Muscle of arm (tissue), 14 donors: ENCODE measurements at places on chromosomes 6 and 20.

DNA sequence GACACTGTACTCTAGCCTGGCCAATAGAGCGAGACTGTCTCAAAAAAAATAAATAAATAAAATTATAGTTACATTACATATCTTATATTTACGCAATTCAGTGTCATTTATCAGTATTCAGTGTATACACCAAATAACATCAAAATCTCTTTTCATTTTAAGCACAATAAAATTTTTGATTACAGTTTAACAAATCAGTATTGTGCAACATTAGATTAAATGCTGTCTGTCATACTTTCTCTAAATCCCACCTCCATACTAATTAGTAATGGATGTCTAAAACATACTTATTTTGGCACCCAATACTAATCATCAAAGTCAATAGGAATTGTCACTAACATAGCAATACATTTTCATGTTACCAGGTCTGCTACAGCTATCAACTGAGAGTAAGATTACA is 27.4 kb downstream of the IBTK start:
- no peak for DNase-seq

DNA sequence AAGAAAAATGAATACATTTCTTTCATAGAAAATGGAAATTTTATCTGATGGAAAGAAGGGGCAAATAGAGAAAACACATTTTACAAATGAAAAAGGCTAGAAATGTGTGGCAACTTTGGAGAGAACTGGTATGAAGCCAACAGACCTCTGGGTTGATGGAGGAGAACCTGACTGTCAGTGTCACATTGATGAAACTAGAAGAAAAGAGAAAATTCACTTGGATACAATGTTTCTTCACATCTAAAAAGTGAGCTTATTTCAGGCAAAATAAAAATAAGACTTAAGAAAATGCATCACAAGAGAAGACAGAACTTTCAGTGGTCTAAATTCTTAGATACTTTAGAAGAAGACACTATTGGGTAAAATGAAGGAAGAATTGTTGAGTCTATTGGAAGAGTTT is at the start of gene OR12D2:
OR12D2 (plus strand) TSS at position 301 of the 400 bp plus-strand sequence. CDS start 1,069 bp downstream, outside the sequence.
- DNase-seq, result no peak

DNA sequence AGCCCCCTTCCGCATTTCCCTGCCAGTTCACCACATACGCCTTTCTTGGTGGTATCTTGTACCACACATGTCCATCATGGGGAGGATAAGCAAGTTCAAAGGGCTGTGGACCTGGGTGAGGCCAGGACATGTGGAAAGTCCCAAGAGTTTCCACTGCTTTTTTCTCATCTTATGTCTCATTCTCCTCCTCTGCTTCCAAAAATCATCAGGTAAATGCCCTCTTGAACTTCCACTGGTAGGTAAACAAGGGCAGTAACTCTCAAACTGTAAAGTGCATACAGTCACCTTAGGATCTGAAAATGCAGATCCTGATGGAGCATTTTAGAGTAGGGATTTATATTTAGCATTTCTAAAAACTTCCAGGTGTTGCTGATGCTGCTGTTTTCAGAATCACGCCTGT is 7.9 kb upstream of the SIRT5 start:
- DNase-seq, result no peak

- DNase-seq, result no peak
These were observed 20.8 kb upstream of the GMDS start for GRCh38 chr6:2266031-2266795.

GRCh38 chr6:138428944-138429598 is 25.0 kb downstream of the HEBP2 start:
- peak; percentile 59 for DNase-seq

DNA sequence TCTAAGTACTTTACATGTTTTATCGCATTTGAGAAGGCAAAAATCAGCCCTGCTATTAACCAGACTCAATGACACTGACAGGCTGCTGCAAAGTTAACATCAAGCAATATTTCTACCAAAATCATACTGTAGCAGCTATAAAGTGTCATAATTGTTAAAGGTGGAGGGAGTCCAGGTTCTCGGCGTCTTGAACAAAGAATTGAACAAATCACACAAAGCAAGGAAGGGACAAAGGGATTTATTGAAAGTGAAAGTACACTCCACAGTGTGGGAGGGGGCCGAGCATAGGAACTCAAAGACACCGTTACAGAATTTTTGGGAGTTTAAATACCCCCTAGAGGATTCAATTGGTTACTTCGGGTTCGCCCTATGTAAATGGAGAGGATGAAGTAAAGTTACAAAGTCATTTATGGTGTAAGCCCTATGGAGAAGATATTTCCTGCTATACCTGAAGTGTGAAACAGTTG is 12.9 kb upstream of the ZNF391 start:
- peak; percentile 18 for DNase-seq
